Muscle of arm (tissue), 14 donors: ENCODE measurements at places on chromosomes 1 and 21. TPM values are rescaled to one million over a fixed set of nuclear protein-coding genes. Genes with fewer than 3 reads are reported as not detected.
A peak's percentile ranks its signal among the peaks of the same experiment; 100 is the strongest.

- no peak for DNase-seq
Measured at GRCh38 chr1:232868793-232869491, 63.7 kb downstream of the MAP10 start.

- peak; percentile 76 for DNase-seq
Measured at GRCh38 chr1:99264201-99265021, at the start of gene PLPPR4. TSS of gene PLPPR4 (plus strand) at chr1:99264492. CDS start at chr1:99264594, 102 bp downstream.

- DNase-seq = no peak
Measured at GRCh38 chr1:111736548-111737215, 2.5 kb downstream of the INKA2 start.

GRCh38 chr1:83794384-83794783 lies 204.5 kb downstream of the TTLL7 start:
- DNase-seq = no peak

DNA sequence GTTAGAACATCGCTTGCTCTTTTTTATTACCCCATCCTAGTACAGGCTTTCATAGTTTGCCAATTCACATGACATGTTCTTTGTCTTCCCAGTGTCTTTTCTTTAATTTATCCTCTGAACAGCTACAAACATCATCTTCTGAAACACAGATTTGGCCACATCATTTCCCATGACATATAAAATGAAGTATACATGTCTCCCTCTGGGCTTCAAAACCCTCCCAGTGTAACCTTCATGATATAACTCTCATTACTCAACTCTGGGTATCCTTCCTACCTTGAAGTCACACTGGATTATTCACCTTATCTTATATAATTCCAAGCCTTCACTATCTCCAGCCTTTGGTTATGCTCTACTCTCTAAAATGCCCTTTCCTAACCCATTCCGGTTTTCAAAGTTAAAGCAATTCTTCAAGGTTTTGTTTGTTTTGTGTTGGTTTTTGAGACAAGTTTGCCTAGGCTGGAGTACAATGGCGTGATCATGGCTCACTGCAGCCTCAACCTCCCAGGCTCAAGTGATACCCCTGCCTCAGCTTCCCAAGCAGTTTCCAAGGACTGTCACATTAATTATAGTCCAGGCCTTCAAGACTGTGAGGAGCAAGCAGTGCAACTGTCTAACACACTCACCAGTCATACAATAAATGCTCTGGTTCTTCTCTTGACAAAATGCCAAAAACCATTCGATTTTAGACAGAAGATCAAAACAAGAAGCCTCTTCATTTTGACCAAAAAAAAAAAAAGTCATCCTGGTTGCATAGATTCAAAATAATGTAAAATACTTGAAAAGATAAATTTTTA lies 5.8 kb downstream of the RGS1 start:
- DNase-seq = no peak

GRCh38 chr1:174740249-174740968 lies 259.3 kb upstream of the CACYBP start:
- no peak for DNase-seq

- no peak for DNase-seq
Measured at GRCh38 chr1:76547916-76548315, 319.4 kb upstream of the ST6GALNAC5 start.

DNA sequence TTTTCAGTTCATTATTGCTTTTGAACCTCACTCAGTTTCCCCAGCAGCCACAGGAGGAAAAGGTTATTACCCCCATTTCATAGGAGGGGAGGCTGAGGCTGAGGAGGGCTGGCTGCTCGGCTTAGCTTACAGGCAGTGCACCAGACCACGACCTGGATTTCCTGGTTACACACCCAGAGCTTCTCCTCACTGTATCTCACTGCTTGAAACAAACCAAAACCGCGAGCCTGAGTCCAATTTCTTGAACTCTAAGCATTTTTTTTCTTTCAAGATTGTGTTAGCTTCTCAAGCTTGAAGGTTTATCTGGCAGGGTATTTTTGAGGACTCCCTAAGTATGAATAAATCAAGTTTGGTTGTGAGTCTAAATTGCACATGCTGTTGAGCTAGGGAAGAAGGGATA lies 188.9 kb upstream of the EDN2 start:
- DNase-seq = no peak

DNA sequence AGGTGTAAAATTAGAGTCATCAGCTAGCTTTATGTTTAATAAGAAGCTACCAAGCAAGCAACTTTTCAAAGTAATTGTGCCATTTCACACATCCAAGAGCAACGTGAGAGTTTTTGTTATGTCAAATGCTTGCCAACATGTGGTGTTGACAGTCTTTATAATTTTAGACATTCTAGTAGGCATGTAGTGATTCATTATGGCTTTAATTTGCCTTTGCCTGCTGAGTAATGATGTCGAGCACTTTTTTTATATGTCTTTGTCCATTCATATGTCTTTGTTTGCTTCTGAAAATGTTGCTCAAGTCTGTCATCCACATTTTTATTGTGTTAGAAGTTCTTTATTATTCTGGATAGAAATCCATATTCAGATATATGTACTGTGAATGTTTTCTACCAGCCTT lies 21.4 kb upstream of the CHIT1 start:
- DNase-seq = no peak

DNA sequence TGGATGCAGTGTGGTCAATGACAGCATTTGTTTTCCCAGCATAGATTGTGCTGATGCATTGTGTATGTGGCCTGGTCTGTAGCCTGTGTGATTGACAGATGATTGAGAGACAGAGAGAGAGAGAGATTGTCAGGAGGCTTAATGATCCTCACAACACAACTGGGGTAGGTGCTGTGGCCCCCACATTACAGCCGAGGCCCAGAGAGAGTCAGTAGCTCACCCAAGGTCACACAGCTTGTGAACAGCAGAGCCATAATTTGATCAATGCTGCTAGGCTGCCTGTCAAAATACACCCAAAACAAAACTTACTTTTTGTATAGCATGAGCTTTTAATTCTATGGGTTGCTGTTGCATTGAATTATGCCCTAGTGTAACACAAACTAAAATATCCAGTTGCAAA lies 20.2 kb upstream of the ETS2 start:
- no peak for DNase-seq

- DNase-seq = no peak
Measured at GRCh38 chr1:7641587-7642417, 129.3 kb upstream of the VAMP3 start.

- DNase-seq = peak; percentile 4
Measured at GRCh38 chr1:99851850-99852454, 1.8 kb downstream of the AGL start.

DNA sequence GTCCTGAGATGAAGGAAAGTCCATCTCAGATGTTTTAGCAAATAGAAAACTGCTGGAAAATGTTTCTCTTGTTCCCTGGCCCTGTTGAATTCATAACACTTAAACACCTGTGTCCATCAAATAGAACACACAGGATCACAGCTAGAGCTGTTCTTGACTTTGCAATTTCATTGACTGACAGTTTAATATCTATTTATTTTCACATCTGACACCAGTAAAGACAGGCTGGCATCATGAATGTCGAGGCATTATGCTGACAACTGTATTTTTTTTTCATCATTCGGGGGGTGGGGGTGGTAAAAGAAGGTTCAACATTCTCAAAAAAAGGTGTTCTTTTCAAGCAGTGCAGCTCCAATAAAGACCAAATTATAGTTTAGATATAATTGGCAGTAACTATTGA lies 591.2 kb upstream of the PTBP2 start:
- DNase-seq = no peak

DNA sequence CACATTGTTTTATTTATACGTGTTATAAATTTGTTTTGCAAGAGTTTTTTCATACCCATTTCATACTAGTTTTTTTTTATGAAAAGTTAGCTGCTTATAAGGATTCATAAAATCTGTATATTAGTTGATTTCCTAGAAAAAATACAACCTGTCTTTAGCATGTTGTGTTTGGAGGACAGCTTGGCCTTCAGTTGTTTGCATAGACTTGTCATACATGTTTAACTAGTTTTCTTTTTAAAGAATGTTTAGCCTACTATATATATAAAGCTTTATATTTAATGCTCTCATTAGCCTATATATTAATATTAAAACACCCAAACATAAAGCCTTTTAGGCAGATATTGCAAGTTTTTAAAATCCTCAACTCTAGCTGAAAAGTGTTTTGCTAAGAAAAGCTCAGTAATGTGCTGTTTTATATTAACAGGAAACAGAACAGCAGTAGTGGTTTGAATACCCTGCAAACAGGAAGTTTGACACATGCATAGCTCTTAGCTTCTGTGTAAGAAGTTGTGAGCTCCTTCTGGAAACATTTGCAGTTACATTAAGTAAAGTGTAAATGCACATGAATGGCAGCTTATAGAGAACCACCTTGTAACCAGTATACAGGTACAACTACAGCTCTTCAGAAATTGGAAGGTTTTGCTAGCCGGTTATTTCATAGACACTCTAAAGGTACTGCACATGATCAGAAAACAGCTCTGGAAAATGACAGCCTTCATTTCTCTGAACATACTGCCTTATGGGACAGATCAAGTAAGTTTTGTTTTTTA lies at the start of gene PRKACB:
PRKACB (plus strand) TSS at position 476 of the 770 bp plus-strand sequence; CDS start at position 567, 91 bp downstream.
- no peak for DNase-seq

- DNase-seq = no peak
Measured at GRCh38 chr1:234525099-234525799, 46.3 kb upstream of the TARBP1 start.

GRCh38 chr1:151147132-151147503 lies 687 bp upstream of the SEMA6C start:
- no peak for DNase-seq

- DNase-seq = no peak
Measured at GRCh38 chr1:167510881-167511280, 7.4 kb downstream of the CD247 start.

GRCh38 chr1:217363319-217363718 lies 267.6 kb downstream of the GPATCH2 start:
- no peak for DNase-seq

- peak; percentile 68 for DNase-seq
Measured at GRCh38 chr1:9413071-9413876, 120.6 kb downstream of the SPSB1 start.

DNA sequence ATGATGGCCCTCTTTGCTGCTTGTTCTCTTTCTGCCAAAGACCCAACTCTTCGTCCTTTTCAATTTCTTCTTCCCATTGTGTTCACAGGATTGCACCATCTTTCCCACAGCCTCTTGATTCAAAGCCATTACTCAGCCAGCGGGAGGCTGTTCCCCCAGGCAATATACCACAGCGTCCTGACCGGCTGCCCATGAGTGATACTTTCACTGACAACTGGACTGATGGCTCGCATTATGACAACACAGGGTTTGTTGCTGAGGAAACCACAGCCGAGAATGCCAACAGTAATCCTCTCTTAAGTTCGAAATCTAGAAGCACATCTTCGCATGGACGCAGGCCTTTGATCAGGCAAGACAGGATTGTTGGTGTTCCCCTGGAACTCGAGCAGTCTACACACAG lies 167.4 kb downstream of the LRRC40 start:
- no peak for DNase-seq

DNA sequence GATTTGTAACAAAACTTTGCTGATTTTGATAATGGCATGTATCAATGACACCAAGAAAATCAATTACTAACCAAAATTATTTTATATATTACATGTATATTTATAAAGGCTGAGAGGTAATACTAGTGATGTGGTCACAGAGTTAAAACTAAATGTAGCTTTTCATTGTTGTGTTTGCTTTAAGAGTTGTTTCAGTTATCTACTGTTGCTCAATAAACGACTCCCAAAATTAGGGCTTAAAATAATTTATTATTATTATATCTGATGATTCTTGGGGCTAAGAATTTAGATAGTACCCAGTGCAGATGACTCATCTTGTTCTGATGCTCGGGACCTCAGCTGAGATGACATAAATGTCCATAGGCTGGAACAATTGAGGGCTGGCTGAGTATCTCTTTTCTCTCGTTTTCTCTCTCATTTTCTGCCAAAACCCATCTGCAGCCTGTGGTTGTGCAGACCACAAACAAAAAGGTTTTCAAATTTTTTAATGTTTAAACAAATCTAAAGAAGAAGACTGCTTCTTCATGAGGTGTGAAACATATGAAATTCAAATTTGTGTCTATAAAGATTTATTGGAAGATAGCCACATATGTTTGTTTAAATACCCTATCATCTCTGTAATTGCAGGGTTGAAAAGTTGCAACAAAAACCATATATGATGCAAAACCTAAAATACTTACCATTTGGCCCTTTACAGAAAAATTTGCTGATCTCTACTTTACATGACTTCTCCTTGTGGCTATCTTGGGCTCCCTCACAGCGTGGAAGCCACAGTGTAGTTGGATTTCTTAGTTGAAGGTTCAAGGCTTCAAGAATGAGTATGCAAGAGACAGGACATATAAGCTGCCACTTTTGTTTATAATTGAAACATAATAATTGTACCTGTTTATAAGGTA lies 14.8 kb upstream of the PTPRC start:
- no peak for DNase-seq

GRCh38 chr1:57578680-57579079 lies 154.8 kb upstream of the DAB1 start:
- no peak for DNase-seq

GRCh38 chr21:43693981-43694380 lies 24.9 kb upstream of the PDXK start:
- no peak for DNase-seq

DNA sequence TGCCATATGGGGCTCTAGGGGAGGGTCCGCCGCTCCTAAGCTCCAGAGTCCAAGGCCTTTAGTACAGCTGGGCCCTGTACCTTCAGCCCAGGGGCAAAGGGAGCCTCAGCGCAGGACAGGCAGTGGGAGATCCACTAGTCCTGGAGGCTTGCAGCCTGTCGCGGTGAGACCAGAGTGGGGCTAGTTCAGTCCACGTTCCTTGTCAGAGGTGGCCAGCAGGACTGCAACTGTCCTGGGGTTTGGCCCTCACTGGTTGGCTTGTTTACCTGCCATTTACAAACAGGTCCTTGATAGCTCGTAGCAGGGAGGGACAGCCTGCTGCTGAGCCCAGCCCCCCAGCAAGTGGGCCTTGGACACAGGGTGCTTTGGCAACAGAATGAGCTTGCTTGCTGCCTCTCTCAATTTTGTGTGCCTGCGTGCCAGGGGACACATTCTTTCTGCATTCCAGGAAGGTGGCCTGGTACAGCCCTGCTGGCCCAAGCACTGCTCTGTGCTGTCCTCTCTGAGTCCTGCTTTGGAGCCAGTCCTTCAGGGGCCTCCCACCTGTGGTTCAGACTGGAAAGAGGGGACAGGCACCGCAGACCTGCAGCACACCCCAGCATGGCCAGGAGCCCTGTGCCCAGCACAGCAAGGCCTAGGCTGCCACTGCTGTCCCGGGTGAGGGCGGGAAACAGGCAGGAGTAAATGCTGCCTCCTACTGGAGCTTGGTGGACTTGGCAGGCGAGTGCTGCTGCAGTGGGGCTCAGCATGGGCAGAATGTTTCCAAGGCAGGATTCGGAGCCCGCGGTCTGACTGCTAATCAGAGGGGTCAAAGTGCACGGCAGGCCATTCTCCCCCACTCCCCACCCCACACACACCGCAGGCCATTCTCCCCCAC lies 15.2 kb downstream of the H6PD start:
- DNase-seq = no peak

GRCh38 chr21:42047821-42048613 lies 23.1 kb upstream of the UMODL1 start:
- no peak for DNase-seq

GRCh38 chr21:14262039-14262438 lies 46.1 kb downstream of the RBM11 start:
- no peak for DNase-seq

WNT3A gene
- polyA plus RNA-seq = 0.61 TPM

C8A gene
- polyA plus RNA-seq = 0.47 TPM

LRRC40 gene
- 14.0 TPM for polyA plus RNA-seq

VPS72 gene
- polyA plus RNA-seq = 50.1 TPM

KCNJ9 gene
- polyA plus RNA-seq = 0.05 TPM

EIF4G3 gene
- polyA plus RNA-seq = 41.5 TPM

SLC25A44 gene
- polyA plus RNA-seq = 12.0 TPM

MASP2 gene
- 2.0 TPM for polyA plus RNA-seq

KRTAP10-2 gene
- not detected for polyA plus RNA-seq

COL8A2 gene
- polyA plus RNA-seq = 9.5 TPM
